ENCODE measurements at places on chromosomes 2 and 18.

GRCh38 chr2:95289253-95289652 lies 7.9 kb upstream of the KCNIP3 start:
- DNase-seq: no peak

- no peak for DNase-seq
Observed at GRCh38 chr2:129799036-129799958, 180.2 kb upstream of the RAB6C start.

DNA sequence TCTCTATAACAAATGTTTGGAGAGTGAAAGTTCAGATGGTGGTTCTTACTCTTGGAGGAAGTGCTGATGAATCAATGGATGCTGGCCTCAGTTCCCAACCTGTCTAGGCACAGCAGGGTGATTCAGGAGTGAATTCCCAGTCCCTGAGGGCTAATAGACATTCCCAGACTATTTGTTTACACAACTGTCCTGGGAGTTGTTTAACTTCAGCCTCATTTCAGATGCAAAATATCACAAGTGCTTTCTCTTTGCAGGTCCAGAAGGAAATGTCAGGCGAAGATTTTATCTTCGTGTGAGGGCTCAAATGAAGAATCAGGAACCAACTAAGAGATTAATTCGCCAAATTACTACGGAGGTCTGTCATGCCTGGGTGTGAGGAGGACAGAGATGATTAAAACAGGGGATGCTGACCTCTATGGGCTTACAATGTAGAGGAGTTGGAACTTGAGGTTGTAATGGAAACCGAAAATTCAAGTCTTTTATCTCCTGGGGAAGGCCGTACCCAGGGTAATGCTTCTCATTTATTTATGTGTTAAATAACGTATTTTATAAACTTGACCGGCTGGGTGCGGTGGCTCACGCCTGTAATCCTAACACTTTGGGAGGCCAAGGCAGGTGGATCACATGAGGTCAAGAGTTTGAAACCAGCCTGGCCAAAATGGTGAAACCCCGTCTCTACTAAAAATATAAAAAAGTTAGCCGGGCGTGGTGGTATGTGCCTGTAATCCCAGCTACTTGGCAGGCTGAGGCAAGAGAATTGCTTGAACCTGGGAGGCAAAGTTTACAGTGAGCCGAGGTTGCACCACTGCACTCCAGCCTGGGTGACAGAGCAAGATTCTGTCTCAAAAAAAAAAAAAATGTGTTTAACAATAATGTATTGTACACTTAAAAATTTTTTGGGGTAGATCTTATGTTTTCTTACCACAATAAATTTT lies 38.7 kb upstream of the SLC1A4 start:
- no peak for DNase-seq

DNA sequence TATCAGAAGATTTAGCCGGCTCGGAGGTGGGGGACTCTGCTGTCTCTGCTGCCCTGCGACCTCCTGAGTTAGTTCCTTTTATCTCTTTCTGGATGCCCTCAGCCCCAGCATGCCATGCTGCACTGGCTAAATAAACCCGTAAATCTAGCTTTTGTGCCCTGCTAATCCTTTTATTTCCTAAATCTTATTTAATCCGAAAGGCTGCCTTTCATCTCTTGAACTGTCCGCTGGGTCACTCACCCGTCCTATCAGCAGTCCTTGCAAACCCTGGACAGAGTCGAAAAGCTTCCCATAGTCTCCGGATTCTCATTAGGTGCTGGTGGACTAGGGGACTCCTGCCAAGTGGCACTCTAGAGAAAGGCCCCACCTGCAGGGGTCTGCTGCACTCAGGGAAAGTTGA lies 122.0 kb upstream of the APCDD1 start:
- no peak for DNase-seq

- no peak for DNase-seq
Observed at GRCh38 chr2:190065839-190066238, 3.3 kb upstream of the MSTN start.

Measured in pancreas (tissue), 10 donors.